ENCODE measurements at places on chromosomes 3 and 15. TPM values are rescaled to one million over a fixed set of nuclear protein-coding genes. Genes with fewer than 3 reads are reported as not detected.

The FSIP1 gene
- total RNA-seq = 1.4 TPM

The CCNB2 gene
- 5.1 TPM for total RNA-seq

The MON1A gene
- total RNA-seq = 12.3 TPM

The HHATL gene
- 2.7 TPM for total RNA-seq

The HES1 gene
- total RNA-seq = 70.6 TPM

The SRGAP3 gene
- total RNA-seq = 13.1 TPM

The MCTP2 gene
- total RNA-seq = 34.9 TPM

The EMC7 gene
- 67.5 TPM for total RNA-seq

The SLC35A5 gene
- total RNA-seq = 33.3 TPM

The CLDND1 gene
- total RNA-seq = 135 TPM

The SLCO2A1 gene
- 27.2 TPM for total RNA-seq

The EPM2AIP1 gene
- 19.6 TPM for total RNA-seq

DNA sequence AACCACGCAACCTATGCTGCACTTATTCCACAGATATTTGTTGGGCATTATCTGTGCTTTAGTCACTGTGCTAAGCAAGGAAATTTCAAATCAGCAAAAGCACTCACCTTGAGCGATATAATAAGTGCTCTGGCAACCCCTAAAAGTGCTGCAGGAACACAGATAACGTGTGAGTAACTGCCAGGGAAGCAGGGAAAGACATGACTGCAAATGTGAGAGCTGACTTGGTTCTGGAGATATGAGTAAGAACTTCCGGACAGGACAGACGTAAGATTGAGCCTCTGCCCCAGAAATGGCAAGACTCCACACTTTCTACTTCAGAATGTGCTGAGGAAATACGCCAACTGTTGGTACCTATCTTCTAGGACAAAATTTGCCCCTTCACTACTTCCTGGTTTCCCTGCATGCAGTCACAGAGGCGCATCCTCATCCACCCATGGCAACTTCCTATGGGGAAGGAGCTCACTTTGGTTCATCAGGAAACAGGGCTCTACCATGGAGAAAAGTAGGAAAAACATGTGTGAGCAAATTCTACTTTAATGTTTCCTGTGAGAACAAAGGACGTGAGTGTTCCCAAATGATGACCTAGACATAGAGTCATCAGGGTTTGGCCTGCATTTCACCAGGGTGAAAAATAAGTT lies 41.7 kb downstream of the AQP9 start:
- DNase-seq = no peak

DNA sequence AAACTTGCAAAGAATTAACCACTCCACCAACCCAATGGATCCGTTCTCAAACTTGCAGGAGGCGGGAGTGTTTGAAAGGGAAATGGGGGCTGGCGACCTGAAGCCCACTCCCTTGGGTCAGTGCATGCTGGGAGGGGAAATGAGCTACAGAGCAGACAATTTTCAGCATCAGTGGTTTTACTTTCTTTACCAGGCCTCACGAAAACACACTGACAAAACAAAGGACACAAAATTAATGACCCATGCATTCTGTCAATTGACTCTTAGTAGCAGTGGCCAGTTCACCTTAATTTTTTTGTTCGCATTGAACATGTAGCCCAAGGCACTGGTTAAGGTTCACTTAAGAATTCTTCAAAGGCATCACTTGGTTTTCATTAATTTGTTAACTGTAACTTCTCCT lies 413.5 kb downstream of the MECOM start:
- no peak for DNase-seq

- DNase-seq = no peak
Measured at GRCh38 chr3:3665961-3666640, 133.1 kb upstream of the LRRN1 start.

- DNase-seq = no peak
Measured at GRCh38 chr15:88269356-88270062, 13.0 kb upstream of the NTRK3 start.

DNA sequence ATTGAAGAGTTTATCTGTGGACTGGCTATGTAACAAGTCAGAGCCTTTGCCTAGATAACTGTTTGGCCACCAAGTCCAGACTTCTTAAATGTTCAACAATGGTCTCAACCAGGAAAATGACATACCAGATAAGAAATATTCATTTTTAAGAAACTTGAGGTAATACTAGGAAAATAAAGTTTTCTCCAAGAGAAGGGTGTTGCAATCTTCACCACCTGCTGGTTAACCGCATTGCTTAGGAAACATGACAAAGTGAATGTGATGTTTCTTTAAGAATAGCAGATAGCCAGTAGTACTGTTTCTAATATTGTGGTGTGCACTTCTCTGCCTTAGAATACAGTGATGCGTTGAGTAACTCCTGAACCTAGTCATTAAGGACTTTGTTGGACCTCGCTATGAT lies 321.5 kb upstream of the CADM2 start:
- DNase-seq = no peak

GRCh38 chr3:129837065-129837642 lies 56.4 kb downstream of the TMCC1 start:
- no peak for DNase-seq

DNA sequence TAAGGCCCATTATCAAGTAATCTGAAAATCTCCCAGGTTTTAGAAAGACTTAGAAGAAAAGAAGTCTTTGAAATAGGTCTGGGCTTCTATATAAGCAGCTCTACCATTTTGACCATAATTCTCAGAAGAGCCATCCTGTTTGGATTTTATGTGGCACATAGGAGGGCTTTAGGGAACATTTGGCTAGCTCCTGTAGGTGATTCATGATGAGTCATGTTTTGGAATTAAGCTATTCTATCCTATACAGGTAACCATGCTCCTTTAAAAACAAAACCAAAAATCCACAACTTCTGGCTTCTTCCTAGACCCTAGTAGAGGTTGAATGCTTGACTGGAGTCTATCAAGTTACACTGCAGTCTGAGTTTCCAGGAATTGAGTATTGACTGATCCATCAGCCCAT lies 8.9 kb downstream of the SST start:
- no peak for DNase-seq

GRCh38 chr3:129278966-129279906 lies 566 bp downstream of the HMCES start:
- peak; percentile 69 for DNase-seq

- no peak for DNase-seq
Measured at GRCh38 chr3:71628522-71628921, 45.0 kb upstream of the FOXP1 start.

DNA sequence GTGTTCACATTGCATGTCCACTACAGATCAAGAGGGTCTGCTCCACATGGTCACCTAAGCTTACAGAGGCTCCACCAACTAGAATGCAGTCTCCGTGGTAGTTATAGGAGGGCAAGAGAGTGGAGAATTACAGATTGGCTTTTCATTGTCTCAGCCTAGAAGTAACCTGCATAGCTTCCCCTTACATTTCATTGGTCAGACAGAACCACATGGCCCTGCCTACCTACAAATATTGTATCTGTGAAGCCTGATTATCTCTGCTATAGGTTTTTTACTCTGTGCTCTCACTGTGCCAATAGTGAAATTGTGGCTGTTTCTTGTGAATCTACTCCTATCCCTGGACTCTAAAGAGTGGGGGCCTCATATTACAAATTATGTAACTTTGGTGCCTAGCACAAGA lies 2.5 kb upstream of the TLNRD1 start:
- no peak for DNase-seq

GRCh38 chr3:150373234-150373875 lies 34.7 kb upstream of the TSC22D2 start:
- DNase-seq = no peak

DNA sequence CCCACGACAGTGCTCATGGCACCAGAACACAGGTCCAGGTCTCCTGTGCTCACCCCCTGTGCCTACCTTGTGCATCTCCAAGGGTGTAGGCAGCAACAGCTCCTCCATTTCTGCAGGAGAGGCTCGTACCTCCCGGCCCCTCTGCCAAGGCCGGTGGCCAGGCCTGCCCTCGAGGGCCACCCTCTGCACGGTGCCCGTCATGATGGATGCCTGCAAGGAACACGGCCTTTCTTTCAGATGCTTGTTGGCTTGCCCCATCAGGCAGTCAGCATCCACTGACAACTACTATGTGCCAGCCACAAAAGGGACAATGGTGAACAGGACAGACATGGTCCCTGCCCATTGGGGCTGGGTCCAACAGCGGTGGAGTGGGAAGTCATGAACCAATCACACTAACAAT lies 43.8 kb downstream of the GRIP2 start:
- no peak for DNase-seq

GRCh38 chr3:64612916-64613526 lies 74.8 kb downstream of the ADAMTS9 start:
- peak; percentile 12 for DNase-seq

GRCh38 chr3:106290304-106290997 lies 421.6 kb upstream of the CBLB start:
- no peak for DNase-seq

DNA sequence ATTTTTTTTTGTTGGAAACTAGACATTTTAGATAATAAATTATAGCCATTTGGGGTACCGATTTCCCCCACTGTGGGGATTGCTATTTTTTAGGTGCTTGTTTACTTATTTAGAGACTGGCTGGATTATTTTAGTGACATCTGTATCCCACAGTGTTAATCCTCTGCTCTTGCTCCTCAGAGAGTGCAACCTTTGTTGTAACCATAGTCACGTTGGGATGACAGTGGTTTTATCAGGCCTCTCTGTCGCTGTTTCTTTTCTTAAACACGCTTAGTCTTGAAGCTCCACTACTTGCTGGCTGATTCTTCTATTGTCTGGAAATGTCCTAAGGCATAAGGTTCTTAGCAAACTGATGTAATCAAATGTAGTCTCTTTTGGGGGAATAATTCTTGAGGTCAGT lies 451.6 kb upstream of the SEMA6D start:
- no peak for DNase-seq

DNA sequence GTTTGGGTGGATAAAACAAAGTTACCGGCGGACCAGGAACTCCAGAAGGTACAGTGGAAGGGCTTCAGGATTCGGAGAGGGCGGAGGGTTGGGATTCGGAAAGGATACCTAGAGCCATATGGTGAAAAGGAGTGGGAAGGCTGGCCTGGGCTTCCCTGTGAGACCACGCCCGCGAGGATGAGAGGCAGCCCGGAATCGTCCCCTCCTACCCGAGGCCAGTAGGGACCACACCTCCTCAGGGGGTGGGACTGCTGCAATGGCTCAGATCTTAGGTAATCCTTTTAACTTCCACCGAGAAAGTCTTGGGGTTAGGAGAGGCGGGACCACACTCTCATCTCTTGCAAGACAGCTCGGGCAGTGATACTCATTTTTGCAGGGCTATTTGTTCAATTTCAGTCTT lies 511.3 kb downstream of the OCA2 start:
- DNase-seq = no peak

GRCh38 chr3:49901366-49902339 lies 2.0 kb downstream of the MST1R start:
- peak; percentile 69 for DNase-seq

- no peak for DNase-seq
Measured at GRCh38 chr3:176147251-176147650, 1050.0 kb downstream of the TBL1XR1 start.

GRCh38 chr15:70902107-70902506 lies 9.5 kb downstream of the LRRC49 start:
- no peak for DNase-seq

DNA sequence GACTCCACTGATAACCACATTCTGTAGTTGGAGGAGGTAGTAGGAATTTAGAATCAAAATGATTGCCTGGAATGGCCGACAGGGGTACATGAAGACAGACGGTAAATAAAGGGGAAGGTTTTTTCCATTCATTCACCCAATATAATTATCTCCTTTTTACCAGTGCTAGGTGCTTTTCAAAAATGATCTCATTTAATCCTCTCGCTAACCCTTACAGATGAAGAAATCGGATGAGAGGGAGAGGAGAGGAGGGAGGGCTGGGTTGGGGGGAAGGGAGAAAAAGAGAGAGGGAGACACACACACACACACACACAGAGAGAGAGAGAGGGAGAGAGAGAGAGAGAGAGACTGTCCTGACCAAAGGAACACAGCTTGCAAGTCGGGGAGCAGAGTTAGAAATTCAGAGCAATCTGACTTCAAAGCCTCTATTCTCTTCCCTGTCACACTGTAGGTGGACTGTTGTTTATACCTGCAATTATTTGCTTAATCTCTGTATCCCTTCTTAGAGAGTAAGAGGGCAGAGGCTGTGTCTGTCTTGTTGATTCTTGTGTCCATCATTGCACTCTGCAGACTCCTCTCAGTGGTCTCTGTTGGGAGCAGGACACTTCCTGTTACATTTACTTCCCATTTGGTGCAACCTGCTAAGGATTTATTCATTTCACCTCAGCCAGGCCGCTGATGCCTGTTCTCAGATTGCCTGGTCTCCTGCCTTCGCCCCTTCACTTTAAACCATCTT lies 18.7 kb upstream of the PAQR9 start:
- DNase-seq = no peak

DNA sequence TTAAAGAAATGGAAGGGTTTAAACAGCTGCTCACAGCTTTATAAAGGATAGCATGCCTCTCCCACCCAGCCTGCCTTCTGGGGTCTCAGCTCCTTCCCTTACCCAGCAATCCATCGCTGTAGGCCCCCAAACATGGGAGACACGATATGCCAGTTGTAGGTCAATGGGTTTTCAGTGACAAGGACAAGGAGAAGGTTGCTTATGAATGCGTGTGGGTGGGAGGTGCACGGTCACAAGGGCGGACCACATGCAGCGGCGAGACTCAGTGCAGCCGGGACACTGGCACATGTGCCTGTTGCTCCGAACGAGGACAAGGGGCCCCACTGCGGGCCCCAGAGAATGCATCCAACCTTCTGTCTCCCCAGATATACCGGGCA lies 67.0 kb downstream of the MGLL start:
- DNase-seq = no peak

DNA sequence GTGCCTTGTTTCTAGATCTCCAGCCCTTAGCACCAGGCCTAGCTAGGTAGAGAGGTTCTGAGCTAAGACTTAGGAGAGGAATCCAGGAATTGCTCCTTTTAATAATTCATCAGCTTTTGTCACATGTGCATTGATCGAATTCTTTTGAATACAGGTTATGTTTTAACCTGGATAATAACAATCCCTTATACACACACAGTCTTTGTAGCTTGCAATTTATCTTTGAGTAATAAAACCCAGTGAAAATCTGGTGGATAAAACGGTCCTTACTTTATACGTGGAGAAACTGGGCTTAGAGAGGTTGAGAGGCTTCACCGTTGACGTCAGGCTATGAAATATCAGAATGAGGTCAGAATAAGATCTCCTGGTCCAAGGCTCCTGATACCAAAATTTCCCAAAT lies 7.2 kb upstream of the SCN10A start:
- DNase-seq = no peak

Data from lung (tissue), 17 donors.